GM06990 (cell line): ENCODE measurements at places on chromosomes 7 and 10.

GRCh38 chr7:74606909-74607510, 50.5 kb upstream of the GTF2I start:
- no peak for DNase-seq

DNA sequence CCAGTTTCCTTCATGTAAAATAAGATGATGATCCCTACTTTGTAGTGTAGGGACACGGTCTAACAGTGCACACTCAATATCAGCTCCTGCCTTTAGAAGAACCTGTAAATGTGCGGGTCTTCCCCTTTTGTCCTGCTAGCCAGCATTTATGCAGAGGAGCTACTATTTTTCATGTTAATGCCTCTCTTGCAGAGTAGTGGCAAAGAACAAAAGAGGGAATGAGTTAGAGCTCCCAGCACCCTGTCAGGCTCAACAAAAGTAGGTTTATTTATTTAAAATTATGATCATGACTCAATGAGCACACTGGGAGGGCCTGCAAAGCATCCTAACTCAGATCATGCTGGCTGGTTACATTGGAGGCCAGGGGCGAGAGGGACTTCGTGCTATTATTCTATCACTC, 414.5 kb upstream of the COBL start:
- DNase-seq, result no peak

GRCh38 chr7:143269251-143269650, 6.0 kb downstream of the GSTK1 start:
- DNase-seq, result no peak

DNA sequence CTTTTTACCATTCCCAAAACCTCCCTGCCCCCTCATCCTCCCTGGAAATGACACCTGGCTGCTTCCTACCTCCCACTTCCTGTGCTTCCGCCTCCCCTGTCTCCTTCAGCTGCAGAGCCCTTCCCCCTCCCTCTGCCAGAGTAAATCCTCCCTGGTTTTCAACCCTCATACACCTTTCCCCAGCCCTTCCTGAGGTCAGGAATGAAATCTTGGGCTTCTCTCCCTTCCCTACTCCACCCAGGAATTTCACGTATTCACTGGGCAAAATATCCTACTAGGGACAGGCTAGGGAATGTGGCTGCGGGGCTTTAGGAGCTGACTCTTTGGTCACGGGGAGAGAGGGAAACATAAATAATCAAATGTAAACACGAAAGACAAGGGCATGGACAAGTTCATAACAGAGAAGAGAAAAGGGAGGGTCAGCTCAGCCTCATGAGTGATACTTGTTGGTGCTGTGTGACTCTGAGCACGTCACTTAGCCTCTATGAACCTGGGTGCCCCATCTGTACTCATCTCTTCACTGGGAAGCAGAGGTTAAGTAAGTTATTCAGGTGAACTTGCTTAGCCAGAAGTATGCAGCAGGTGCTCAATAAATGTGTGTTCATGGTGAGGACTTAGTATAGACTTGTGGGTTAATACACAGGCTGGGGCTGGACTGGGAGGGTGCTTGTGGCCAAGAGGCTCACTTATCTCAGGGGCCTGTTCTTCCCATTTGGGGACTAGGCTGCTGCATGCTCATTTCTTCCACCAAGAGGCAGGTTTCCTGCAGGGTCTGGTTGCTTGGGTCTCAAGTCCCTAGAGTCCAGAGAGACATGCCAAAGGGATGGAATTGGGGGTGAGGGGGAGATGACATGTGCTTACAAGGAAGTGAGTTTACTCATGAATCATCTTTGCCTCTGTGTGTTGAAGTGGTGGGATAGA, 10.0 kb upstream of the DUSP5 start:
- DNase-seq, result no peak

- DNase-seq, result no peak
These were observed 28.9 kb downstream of the FZD1 start for GRCh38 chr7:91293136-91293535.

DNA sequence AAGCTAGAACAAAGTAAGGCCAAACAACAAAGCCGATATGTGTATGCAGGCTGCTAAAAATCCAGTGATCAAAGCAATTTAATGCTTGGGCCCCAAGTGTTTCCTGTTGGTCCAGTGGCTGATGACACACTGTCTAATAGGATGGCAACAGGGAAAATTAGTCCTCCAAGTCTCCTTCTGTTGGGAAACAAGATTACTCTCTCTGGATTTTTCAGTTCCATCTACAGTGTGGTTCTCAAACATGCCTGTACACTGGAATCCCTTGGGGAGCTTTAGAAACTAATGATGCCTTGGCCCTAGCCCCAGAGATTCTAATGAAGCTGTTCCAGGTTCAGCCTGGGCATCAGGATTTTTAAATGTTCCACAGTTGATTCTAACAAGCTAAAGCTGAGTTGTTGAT, 198.7 kb downstream of the AHR start:
- DNase-seq, result no peak

GRCh38 chr10:79910836-79911235, 38.1 kb downstream of the SFTPD start:
- no peak for DNase-seq

- DNase-seq, result no peak
These were observed 139.8 kb upstream of the AOAH start for GRCh38 chr7:36863901-36864701.

DNA sequence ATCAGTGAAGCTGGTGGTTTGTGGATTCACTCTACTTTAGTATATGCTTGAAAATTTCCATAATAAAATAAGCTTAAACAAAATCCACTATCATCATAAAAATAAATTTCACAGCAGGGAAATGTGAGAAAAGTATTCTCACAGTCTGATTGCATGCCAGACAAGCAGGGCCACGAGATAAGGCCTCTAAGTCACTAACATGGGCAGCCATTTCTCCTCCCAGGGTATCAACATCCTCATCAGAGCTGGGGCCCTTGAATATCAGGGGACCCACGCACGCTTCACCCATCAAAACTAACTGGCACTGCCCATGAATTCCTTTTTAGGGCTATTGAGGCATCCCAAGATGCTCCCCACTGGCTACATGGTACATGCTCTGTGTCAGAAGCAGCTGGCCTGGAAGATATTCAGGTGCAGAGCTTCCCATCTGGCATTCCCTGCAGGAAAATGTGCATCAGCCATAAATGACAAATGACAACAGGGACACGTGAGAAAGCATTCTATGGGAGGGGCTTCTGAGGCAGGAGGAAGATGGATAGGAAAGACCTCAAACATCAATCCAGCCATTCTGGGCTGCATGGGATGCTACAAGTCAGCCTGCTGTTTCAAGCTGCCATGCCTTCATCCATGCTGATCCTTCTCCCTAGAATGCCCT, 17.4 kb downstream of the CCDC6 start:
- no peak for DNase-seq

DNA sequence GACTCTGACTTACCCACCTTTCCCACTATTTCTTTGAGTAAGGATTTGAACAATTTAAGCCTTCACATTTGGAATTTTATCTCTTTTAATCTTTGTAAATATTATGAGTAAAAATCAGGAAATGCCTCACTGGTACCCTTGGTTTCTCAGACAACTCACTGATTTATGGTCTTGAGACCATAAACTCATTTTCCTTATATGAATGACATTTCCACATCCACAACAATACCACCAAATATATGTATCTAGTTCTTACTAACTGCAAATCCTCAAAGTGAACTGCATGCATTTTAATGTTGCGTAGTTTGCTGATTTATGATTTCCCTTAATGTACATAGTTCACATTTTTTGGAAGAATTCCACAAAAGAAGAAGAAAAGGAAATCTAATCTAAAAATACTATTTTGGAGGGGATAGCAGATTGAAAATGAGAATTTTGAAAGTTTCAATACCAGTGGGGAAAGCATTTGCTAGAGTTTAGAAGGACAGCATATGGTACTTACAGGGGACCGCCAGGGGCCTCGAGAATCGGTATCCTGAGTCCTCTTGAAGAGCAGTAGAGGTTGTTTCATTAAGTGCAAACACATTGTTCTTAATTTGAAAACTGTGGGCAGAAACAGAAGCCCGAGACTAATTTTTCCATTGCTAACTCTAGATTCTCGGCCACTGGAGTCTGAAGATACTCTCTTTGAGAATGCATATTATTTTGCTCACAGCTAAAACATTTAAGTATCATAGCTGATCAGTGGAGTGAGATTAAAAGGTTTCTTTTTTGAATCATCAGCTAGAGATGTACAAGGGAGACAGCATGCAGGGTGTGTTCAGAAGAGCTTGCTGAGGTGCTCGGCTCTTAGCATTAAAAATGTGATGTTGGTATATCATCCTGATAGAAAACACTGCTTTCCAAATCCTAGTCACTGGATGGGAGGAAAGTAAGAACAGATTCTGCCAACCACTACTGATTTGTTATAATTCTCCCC, 964.0 kb downstream of the GATA3 start:
- DNase-seq, result no peak

- DNase-seq, result no peak
These were observed 8.5 kb downstream of the CREB3L2 start for GRCh38 chr7:137993395-137993743.

DNA sequence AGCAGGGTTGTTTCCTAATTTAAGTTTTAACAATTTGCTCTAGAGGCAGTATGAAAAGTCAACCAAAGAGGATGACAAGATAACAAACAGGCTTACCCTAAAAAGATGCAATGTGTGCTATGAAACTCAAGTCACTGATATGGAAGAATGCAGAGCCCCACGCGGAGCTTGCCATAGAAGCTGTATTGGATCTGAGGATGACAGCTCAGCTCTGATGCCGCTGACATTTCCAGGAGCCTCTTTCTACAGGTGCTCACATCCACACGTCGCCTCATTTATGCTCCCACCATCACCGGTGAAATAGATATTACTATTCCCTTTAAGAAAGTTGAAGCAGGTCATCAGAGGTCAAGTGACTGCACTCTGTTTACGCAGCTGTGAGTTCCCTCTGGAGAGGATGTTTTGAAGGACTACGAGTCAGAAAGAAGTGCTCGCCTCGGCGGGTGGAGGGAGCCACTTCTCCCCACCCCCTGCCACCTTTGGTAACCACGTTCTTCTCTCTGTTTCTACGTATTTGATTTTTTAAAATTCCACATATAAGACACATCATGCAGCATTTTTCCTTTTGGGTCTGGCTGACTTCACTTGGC, 275.4 kb downstream of the GLRX3 start:
- no peak for DNase-seq

DNA sequence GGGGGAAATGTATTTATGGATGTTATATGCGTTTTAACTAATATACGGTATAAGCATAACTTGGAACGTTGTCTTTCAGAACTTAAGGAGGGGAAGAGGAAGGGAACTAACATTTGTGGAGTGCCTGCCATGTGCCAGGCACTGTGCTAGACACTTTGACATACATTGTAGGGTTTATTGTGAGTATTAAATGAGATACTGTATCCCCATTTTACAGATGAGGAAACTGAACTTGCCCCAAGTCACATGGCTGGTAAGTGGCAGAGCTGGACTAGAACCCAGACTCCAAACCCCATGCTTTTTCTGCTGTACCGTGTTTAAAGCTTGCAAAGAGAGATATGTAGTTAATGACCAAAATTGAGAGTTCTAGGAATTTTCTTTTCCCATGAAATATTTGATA, 74.6 kb downstream of the CREM start:
- no peak for DNase-seq

DNA sequence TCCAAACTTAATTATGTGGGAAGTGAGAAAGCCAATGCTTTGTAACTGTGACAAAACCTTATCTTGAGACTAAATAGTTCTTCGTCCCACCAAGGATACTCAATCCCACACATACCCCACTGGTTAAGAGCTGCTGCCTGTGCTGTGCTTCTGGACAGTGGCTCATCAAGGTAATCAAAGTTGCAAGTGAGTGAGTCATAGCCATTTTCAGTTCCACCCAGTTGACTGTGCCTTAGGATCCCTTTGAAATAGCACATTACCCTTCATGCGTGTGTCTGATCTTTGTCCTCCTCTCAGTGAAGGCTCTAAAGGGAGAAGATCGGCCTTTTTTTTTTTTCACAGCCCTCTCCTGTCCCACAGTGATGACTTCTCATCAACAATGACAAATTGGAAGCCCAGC, 706.0 kb upstream of the AUTS2 start:
- no peak for DNase-seq

DNA sequence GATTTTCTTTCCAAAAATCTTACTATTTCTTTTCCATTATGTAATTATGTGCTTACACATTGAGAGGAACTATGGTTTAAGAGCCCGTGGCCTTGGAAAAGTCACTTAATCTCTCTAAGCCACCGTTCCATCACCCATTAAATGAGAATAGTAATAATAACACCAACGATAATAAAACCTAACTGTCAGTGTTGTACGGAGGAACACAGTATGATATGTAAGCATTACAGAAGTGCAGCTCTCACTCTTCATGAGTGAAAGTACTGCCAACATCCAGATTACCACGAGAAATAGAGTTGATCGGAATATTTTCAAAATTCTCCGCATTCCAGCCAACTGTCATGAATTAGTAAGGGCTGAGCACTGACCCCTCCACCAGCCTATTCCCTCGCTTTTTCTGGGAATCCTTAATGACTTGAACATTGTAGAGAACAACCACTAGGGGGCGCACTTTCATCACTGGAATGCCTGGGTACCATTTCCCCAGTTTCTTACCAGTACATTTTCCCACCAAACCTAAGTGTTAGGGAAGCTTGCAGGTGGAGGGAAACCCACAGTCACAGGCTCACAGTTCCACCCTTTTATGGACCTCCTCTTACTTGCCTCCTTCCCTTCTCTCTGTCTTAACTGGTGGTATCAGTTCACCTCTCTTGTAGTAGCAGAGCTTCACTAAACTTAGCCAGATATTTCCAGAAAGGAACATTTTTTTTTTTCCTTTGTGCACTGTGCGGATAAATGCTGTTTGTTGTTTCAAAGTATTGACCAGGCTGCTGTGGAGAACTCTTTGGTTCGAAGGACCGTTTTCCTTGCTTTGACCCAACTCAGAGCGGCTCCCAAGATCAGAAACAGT, 27.8 kb downstream of the NKX2-3 start:
- no peak for DNase-seq

DNA sequence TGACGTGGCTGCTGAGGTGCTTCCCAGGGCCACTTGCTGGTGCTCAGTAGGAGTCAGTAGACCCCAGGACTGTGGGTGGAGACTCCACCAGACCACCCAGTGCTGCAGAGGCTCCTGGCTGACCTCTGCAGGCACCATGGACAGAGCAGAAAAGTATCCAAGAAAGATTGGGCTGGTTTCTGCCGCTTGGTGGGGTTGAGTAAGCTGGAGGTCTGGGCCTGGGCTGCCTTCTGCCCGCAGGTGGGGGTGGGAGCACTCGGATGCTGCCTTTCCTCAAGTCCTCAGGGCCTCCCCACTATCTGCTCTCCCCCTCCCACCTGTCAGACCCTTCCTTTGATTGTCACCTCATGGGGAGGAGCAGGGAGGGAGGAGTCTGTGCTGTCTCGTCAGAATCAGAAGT, 91.6 kb downstream of the WDR37 start:
- no peak for DNase-seq

- peak; percentile 67 for DNase-seq
These were observed 42.2 kb downstream of the BMPR1A start for GRCh38 chr10:86798611-86799010.

DNA sequence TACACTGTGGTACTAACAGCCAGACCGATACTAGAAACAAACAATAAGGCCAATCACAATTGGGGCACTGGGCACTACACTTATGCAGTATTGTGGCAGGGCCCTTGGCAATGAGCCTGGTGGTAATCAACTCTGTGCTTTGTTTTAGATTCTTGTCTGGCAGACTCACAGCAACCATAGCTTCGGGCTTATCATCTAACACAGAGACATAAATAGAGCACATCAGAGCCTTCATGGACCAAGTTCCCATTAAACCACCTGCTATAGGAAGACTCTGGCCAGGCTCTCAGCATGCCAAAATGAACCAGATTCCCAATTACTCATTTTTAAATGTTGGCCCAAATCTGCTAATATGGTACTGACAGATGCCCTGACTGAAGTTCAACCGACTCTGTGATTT, 218.6 kb downstream of the DGKI start:
- no peak for DNase-seq
